Stimulated activated CD4-positive, alpha-beta T cell treated with anti-CD3 and anti-CD28 coated beads, Interleukin-2, amount 100 ng/mL, for 24 hours (primary cell): ENCODE measurements at places on chromosomes 3 and 15.

- no peak for DNase-seq
These were observed 11.9 kb downstream of the ARL8B start for GRCh38 chr3:5134019-5134391.

- peak; percentile 45 for DNase-seq
These were observed 40.6 kb upstream of the ADCY5 start for GRCh38 chr3:123489400-123490004.

DNA sequence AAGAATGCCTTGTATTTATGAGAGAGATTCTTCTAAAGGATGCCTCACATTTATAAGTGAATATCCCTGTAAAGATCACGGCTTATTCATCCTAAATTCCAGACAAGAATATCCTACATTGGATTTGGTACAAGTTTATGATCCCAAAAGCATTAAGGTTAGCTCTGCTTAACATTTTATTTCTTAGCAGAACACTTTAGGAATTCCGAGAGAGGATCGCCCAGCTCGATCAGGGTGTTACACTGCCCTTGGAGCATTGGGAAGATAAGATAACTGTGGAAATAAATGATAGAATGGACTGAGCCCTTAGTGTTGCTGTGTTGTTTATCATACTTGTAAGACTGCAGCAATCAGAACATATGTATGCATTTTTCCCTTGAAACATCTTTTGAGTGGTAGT is 223.0 kb upstream of the CDIN1 start:
- DNase-seq: no peak

DNA sequence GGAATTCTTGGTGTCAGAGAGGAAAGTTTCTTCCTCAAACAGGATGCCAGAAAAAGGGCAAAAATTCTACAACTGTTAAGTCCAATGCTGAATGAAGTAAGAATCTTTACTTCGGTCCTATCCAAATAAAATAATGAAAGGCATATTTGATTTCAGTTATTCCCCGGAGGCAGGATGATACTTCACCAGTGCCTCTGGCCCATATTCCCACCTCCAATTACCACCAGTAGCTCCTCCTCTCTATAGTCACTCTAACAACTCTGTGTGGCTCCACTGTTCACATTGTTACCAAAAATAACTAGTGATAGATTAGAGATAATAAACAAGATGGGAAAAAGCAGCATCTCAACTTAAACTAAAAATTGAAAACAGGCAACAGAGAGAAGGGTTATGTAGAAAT is 20.7 kb downstream of the MAP1A start:
- no peak for DNase-seq

- no peak for DNase-seq
These were observed 6.3 kb downstream of the LIPC start for GRCh38 chr15:58438111-58438510.

DNA sequence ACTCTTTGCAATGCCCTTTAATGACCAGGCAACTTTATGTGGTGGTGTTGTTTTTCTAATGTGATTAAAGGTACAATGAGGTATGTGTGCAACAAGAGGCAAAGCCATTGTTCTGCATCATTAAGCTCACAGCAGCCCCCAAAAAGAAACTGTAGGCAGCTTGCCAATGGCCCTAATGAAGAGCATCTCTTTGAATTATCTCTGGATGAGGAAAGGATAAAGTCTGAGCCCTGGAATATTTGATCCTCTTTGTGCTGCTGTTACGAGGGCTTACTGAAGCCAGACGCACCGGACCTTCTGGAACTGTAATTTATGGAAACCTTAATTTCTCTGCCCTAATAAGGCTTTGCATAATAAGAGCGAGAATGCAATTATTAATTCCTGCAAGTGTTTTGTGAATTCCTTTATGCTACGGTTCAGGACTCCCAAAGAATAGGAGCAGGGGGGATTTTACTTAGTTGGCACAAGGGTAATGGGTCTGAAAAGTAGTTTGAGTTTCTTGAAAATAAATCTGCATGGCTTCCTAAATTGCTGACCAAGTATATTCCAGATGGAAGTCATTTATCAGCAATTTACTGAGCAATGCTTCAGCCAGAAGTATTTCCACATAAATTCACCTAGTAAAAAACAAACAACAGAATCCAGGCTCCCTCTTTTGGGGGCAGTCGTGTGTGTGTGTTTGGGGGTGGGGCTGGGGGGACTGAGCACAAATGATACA is 193.4 kb downstream of the PDZRN3 start:
- DNase-seq: no peak
